ENCODE measurements at places on chromosomes 2 and 18. TPM values are rescaled to one million over a fixed set of nuclear protein-coding genes. Genes with fewer than 3 reads are reported as not detected.
A peak's percentile ranks its signal among the peaks of the same experiment; 100 is the strongest.

DNA sequence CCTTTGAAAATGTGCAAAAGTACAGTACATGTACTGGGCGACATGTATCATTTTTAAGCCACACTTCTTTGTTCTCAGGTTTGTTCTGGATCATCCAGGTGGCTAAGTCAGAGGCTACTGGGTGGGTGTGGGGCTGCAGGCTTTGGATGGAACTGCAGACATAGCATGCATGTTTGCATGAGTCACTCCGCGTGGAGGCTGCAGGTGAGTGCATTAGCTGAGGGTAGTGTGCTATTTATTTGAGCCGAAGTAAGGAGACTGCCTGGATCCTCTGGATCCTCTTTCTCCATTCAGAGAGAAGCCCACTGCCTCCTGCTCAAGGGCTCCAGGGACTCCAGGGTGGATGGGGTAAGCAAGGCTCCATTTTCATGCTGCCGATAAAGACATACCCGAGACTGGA is 9.4 kb upstream of the NEURL3 start:
- DNase-seq: no peak

DNA sequence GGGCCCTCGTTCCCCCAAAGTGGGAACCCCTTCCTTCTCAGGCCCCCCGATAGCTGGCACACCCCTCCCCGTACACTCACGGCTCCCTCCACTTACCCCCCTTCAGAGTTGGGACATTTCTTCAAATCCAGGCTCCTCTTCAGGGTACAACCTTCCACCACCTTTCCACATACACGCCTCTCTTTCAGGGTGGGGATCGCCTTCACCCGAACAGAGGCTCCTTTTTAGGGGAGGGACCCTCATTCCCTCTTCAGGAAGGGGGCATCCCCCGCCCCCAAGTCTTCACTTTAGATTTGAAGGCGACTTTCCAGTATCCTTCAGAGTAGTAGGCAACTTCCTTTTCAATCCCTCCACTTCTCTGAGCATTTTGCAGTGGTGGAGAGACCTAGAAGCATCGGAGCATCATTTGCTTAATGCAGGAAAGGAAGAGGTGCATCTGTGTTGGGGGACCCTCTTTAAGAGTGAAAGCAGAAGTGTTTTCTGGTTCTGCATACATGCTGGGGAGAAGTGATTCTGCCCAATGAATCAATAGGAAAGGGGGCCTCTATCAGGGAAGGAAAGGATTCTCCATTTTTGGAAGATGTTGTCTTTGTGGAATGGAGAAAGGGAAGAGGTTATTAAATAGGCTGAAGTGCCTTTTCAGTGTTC is 845 bp downstream of the EML4 start:
- DNase-seq: peak; percentile 19

Gene DHX57
- 18.6 TPM for total RNA-seq

Gene TMEM247
- total RNA-seq: not detected

- DNase-seq: no peak
These were observed 141.6 kb upstream of the GLI2 start for GRCh38 chr2:120593921-120594686.

DNA sequence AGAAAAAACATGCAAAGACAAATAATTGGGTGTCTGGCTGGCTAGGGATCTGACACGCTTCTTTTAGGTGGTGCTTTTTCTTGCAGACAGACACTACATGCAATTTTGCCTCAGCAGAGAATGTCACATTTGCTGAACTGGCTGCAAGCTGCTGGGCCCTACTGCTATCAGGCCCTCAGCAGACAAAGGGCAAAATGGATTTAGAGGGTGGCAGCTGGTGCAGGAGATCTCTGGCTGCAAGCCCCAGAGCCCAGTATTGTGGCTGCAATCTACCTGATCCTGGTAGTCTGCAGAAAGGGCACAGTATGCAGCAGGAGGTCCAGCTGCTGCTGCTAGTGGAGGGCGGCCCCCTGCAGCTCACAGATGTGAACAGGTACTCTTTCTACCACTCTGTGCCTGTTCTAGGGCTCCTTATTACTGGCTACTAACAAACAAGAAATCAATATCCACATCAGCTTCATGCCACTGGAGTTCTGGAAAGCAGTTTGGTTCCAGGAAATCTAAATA is 796.7 kb upstream of the CELF4 start:
- DNase-seq: no peak

Gene SERPINB12
- not detected for total RNA-seq

Gene XIRP2
- not detected for total RNA-seq

DNA sequence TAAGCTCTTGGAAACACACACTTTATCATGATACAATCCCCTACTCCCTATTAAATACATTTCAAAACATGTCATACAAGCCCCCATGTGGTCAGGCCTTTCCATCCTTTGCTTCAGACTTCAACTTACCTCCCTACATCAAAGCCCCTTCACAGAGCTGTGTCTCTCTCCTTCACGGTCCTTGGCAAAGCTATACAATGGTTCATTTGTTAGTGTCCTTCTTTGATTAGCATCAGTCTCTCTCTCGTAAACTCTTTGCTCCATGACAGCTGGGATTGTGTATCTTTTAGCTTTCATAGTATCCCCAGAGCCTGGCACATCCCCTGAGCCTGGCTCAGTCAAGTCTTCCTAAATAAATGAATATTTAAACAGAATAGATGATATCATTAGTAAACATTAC is 25.6 kb upstream of the INSIG2 start:
- DNase-seq: no peak

Gene SKOR2
- not detected for total RNA-seq

DNA sequence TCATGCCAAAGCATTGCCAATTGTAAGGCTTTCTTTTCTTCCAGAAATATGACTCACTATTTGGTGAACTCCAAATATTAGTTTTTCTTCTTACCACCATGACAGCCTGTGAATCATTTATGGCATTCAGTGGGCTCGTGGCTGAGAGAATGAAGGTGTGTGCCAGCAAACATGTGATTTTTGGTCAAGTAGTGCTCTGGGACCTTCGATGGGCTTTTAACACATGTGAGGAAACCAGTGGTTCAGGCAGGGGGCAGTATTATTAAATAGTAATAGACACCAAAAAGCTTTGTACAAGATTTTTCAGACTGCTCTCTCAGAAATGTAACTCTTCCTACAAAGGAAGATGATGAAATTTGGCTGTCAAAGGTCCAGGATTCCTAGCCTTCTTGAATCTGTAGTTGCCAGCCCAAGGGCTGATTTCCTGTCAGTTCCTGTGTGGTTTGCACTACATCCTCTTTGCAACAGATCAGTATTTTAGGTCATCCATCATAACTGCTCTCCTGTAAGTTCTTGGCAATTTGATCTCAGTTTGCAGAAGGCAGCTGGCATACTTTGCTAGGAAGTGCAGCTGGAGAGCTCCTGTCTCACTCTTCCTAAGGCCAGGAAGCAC is 64.3 kb downstream of the BABAM2 start:
- DNase-seq: peak; percentile 21

Gene TMEM169
- total RNA-seq: 0.93 TPM

Gene RASGRP3
- total RNA-seq: 3.6 TPM

DNA sequence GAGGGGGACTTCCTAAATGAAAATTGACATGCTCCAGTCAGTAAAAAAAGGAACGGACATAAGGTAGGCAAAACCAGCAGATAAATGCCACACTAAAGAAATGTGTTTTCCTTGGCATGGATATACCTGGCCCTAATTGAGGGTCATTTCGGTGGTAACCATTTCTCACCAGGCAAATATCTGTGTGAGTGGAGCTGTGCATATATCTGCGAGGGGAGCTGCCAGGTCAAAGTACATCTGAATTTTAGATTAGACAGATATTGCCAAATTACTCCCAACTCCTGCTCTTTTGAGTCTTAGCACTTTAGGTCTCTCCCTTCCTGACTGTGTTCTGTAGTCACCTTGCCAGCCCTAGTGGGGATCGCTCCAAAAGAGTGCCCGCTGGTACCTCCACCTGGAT is 204.2 kb downstream of the SH3BP4 start:
- DNase-seq: no peak

GRCh38 chr2:224382973-224383555 is 18.8 kb downstream of the FAM124B start:
- DNase-seq: no peak

- DNase-seq: no peak
These were observed 4.2 kb downstream of the GEN1 start for GRCh38 chr2:17758118-17758517.

- DNase-seq: no peak
These were observed 37.6 kb upstream of the RMP24 start for GRCh38 chr18:35934891-35935290.

- DNase-seq: peak; percentile 27
These were observed at the start of gene PDE11A for GRCh38 chr2:178072383-178073301. Gene PDE11A, minus strand, starts transcription at chr2:178072777. Its CDS starts 340 bp downstream, at chr2:178072437.

DNA sequence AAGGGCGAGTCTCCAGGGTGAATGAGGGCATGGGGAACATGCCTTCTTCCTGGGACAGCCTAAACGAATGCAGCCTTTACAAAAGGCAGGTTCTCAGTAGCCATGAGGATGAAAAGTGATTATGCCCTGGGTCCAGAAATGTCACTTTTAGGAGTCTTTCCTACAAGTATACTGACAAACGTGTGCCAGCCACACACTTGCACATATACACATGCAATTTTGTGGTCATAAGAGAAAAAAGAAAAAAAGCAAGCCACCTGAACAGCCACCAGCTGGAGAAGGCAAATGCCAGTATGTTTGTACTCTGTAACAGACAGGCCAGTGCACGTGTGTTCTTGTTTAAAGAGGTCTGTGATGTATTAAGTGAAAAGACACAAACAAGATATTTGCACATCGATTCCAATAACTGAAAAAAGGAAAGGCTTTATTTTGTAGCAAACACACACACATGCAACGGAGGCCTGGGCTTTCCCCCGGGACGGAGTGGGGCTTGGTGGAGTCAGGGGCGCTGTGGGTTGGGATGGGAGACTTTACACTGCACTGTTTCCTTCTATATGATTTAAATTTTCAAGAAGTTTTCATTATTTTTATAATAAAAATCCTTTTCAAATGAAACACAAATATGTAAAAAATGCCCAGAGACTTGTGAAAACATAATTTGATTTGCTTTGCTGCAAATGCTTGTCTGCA is 108.4 kb downstream of the FAM210A start:
- DNase-seq: no peak

Gene SKA1
- 20.7 TPM for total RNA-seq

GRCh38 chr2:62475172-62476011 is 30.6 kb downstream of the TMEM17 start:
- DNase-seq: no peak

Gene KLHL14
- not detected for total RNA-seq

GRCh38 chr2:88753833-88754584 is 62.5 kb downstream of the RPIA start:
- peak; percentile 35 for DNase-seq

- DNase-seq: no peak
These were observed 50.1 kb downstream of the BOLA3 start for GRCh38 chr2:74097574-74097973.

- DNase-seq: no peak
These were observed 23.0 kb upstream of the COX7A2L start for GRCh38 chr2:42383855-42384530.

DNA sequence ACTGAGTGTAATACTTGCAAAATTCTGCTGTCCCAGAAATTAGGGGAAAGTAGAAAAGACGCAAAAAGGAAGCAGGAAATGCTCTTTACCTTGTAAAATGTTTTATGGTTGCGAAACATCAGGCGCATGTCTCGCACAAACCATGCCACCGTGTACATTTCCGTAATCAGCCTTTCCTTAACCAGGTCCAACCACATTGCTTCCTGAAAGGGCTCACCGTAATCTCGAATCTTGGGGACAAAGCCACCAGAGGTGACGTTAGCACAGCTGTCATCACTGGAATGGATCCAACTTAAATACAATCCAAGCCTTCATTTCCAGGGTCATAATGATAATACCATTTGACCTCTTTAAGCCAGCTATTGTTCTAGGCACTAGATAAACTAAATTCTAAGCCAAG is 49.3 kb downstream of the SP110 start:
- DNase-seq: no peak

DNA sequence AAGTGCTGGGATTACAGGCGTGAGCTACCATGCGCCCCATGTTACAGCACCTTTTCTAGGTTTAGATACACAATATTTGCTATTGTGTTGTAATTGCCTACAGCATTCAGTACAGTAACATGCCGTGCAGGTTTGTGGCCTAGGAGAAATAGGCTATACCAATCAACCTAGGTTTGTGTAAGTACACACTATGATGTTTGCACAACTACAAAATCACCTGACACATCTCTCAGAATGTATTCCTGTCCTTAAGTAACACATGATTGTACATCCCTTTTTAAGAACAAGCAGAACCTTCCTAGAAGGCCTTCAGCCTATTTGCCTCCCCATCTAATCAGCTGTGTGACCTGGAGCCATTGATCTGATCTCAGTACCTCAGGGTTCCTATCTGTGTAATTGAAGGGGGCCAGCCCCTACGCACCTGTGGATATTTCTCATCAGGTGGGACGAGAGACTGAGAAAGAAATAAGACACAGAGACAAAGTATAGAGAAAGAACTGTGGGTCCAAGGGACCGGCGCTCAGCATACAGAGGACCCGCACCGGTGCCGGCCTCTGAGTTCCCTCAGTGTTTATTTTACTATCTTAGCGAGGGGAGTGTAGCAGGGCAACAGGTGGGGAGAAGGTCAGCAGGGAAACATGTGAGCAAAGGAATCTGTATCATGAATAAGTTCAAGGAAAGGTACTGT is 18.7 kb upstream of the TMBIM1 start:
- no peak for DNase-seq

Gene ALPP
- total RNA-seq: not detected

DNA sequence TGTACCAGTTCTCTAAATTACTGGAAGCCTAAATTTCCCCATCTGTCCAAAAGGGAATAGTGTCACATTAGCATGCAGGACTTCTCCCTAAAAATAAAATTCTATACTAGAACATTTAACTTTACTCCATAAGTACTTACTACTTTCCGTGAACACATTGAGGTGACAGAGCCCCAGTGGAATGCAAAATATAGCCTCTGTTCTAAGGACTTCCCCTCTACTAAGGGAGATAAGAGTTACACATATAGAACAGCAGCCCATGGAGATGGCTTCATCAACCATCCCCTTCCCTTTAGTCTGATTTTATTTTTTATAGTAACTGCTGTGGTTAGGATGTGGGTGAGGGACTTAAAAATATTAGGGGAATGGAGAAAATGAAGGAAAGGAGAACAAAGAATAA is 68.9 kb upstream of the STPG4 start:
- DNase-seq: no peak

DNA sequence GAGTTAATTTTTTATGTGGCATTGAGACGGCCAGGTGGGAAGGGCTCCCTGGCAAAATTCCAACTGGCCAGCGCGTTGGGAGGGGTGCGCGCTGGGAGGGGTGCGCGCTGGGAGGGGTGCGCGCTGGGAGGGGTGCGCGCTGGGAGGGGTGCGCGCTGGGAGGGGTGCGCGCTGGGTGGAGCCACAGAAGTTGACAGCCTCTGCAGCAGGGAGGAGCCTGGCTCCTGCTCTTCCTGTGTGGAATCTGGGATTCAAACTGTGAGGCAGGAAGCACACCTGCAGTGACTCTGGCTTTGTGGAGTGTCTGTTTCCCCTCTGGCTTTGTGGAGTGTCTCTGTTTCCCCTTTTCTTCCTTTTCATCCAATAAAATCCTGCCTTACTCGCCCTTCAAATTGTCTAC is 147.9 kb upstream of the CBLN2 start:
- no peak for DNase-seq
